ENCODE measurements at places on chromosomes 11 and 22. TPM values are rescaled to one million over a fixed set of nuclear protein-coding genes. Genes with fewer than 3 reads are reported as not detected.
A peak's percentile ranks its signal among the peaks of the same experiment; 100 is the strongest.

The SNU13 gene
- total RNA-seq, result 113 TPM

The UBQLNL gene
- total RNA-seq, result 0.98 TPM

The OR8G5 gene
- not detected for total RNA-seq

The TYR gene
- total RNA-seq, result not detected

GRCh38 chr11:119791701-119792151, 62.7 kb upstream of the NECTIN1 start:
- no peaks in the 10 kb centered on the region for H3K36me3 ChIP-seq
- H3K27ac ChIP-seq, result no peak overlapping the region
- no peaks in the 10 kb centered on the region for H3K27me3 ChIP-seq
- no peak for DNase-seq

DNA sequence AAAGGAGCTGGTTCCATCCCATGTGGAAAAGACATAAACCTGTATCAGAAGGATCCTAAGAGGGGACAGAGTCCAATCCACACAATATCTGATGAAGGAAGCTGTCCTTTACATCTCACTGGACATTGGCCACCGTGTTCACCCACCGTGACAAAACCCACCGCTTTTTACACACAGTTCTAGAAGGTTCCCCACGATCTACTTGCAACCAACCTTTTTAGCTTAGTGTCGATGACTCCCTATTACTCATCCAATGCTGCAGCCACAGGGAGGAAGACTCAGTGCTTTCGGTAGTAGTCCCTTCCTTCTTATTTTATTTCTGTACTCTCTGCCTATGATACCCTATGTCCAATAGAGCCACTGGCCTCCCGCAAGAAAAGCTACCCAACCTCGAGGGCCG, 65.4 kb downstream of the MAPK1 start:
- H3K36me3 ChIP-seq, result no peaks in the 10 kb centered on the region
- H3K27ac ChIP-seq, result no peak overlapping the region
- no peaks in the 10 kb centered on the region for H3K4me1 ChIP-seq
- no peaks in the 10 kb centered on the region for H3K27me3 ChIP-seq
- no peak for DNase-seq

GRCh38 chr11:111367411-111368284, 11.4 kb downstream of the POU2AF1 start:
- H3K36me3 ChIP-seq, result no peaks in the 10 kb centered on the region
- H3K4me1 ChIP-seq, result no peaks in the 10 kb centered on the region
- H3K27ac ChIP-seq, result no peak overlapping the region
- no peaks in the 10 kb centered on the region for H3K27me3 ChIP-seq

DNA sequence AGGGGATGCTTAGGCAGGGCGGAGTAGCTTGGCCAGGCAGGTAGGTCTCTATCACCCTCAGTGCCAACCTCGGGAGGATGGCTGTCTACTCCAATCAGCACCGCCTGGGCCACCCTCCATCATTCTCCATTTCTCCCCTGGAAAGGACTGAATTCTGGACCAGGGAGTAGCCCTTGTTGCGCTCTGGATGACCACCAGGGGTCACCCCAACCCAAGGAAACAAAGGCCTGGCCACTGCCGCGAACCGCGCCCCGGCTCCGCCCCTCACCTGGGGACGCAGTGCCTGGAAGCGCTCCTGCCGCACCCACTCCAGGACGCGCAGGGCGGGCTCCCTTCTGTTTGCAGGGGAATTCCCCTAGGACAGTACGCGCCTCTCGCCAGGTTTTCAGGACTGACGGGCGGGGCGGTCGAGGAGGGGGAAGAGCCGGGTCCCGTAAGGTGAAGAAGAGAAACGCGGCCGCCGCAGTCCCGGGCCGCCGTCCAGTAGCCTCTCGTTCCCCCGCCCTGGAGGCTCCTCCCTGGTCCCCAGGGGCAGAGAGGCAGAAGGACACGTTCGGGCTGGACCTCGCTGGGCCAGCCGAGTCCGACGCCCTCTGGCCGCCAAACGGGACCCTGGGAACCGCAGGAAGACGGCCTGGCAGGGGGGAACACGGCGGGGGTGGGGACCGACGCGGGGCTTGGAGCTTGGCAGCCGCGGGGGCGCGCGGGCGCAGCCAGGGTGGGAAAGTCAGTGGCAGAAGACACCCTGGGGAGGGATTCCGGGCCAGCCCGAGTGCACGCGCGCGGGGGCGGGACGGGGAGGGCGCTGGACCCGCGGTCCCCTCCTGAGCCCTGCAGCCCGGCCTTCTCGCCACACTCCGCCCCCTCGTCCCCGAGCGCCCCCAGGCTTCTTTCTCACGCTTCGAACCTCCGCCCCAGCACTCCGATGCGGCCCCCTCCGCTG, 7.1 kb downstream of the SCN4B start:
- H3K4me3 ChIP-seq, result peak overlapping the region; percentile 59
- H3K4me1 ChIP-seq, result peaks cover 7% of the 10 kb centered on the region
- H3K27ac ChIP-seq, result peak overlapping the region; percentile 67
- no peak for DNase-seq

DNA sequence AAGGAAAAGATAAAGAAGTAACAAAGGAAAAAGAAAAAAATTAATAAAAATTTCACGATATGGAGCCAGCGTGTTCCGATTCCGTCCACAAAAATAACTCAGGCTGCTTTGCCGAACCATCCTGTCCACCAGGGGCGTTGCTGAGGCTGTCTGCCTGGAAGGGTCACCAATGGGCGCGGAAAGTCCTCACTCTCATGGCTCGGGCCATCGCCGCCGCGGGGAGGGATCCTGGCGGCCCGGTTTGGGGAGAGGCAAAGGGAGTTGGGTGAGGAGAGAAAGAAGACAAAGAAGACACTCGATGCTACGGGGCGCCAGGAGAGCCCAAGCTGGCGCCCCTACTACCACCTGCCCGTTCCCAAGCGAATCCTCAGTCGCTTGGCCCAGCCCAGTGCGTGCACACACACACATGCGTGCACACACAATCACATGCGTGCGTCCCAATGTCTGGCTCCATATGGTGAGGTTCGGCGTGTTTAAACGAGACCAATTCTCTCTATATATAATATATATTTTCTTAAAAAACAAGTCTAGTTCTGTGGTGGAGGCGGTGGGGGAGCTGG, 5.6 kb upstream of the PYGM start:
- no peaks in the 10 kb centered on the region for H3K27me3 ChIP-seq
- peaks cover 12% of the 10 kb centered on the region for H3K36me3 ChIP-seq
- H3K4me3 ChIP-seq, result no peak overlapping the region
- no peak overlapping the region for H3K27ac ChIP-seq
- no peak for DNase-seq
- peaks cover 43% of the 10 kb centered on the region for H3K4me1 ChIP-seq

DNA sequence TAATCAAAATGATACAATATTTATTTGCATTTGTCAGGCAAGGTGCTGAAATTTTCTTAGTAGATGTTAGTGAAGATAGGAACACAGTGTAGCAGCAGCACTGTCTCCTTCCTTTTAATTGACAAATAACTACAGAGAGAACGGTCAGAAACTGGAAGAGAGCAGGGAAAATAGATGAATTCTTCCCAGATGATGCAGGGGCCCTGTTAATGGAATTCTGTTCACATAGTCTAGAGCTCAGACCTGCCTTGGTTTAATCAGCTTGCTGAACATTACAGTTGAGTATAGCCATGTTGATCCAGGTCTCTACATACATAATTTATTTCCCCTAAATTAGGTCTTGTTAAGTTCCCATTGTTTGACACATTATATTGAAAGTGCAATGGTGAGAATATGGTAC, 127.4 kb downstream of the SLC17A6 start:
- no peak for DNase-seq
- no peaks in the 10 kb centered on the region for H3K4me1 ChIP-seq
- no peaks in the 10 kb centered on the region for H3K27me3 ChIP-seq

DNA sequence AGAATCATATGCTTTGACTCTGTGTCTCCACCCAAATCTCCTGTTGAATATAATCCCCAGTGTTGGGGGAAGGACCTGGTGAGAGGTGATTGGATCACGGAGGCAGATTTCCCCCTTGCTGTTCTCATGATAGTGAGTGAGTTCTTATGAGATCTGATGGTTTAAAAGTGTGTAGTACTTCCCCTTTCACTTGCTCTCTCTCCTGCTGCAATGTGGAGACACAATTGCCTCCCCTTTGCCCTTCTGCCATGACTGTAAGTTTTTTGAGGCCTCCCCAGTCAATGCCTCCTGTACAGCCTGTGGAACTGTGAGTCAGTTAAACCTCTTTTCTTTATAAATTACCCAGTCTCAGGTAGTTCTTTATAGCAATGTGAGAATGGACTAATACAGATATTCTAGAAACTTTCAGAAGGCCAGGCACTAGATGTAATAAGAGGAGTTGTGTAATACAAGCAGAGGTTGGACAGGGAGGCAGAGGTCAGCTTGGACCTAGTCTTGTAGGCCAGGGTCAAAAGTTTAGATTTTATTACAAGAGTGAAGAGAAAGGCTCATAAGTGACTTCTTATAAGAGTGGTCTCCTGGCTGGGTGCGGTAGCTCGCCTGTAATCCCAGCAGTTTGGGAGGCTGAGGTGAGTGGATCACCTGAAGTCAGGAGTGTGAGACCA, 9.3 kb upstream of the SERPING1 start:
- no peak overlapping the region for H3K4me3 ChIP-seq
- no peak overlapping the region for H3K27ac ChIP-seq
- H3K4me1 ChIP-seq, result no peaks in the 10 kb centered on the region
- no peak for DNase-seq
- no peaks in the 10 kb centered on the region for H3K36me3 ChIP-seq
